ENCODE measurements at places on chromosomes 3 and 15.

GRCh38 chr3:62237286-62237948 is 135.9 kb downstream of the FEZF2 start:
- DNase-seq = no peak

DNA sequence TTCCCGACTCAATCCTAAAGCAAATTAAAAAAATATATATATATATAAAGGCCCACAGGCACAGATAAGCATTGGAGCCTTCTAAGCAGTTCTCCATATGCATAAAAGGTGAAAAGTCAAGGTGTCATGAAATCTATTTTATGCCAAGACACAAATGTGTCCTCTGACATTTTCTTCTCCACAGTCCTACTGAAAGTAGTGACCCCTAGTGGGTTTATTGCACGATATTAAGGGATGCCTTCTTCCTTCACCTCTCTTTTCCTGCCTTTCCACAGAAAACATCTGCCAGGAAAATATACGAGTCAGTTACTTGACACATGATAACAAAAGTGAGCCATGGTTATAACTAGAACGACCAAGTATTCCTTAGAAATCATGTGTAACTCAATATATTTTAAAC is 303.2 kb downstream of the TIGIT start:
- no peak for DNase-seq

DNA sequence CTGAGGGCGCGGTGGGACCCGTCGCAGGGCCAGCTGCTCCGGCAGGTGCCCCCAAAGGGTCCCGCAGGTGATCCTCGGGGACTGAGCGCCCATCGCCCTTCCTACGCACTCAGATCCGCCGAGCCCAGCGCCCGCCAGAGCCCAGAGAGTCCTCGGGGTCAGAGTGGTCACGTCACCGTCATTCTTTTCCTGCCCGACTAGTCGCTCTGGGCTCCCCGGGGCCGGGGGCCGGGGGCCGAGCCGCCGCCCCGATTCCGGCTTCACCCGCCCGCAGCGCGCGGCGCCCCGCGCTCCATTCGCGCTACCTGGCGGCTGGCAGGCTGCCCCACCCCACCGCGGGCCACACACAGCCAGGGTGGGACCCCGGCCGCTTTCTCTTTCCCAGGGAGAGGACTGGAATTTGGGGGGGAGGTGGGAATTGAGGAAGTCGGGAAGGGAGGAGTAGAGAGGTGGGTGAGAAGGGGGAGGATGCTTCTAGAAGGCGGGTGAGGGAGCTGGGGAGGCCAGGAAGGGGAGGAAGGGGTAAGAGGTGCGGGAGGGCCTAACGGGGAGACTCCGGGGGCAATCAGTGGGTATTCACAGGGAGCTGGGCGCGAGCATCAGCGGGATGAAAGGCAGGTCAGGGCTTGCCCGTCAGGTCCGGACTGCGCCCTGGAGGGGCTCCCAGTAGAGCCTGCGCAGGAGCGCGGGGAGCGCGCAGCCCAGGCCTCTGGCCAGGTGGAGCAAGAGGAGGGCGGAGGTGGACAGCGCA is 36.1 kb upstream of the EPHB3 start:
- no peak for DNase-seq

GRCh38 chr3:66199089-66199473 is 21.7 kb upstream of the SLC25A26 start:
- DNase-seq = no peak

DNA sequence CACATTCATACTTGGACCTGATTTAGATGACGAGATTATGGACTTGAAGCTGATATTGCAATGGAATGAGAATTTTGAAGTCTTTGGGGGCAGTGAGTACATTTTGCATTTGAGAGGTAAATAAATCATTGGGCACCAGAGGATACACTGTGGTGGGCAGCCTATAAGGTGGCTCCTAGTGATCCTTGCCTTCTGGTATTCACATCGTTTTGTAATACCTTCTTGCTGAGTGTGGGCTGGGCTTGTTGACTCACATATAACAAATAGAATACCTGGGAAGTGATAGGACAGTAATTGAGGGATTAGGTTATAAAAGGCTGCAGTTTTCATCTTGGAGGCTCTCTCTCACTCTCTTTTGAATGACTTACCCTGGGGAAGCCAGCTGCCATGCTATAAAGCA is 605.5 kb upstream of the KCNMB2 start:
- DNase-seq = no peak

- DNase-seq = no peak
Observed at GRCh38 chr3:118406562-118406961, 628.1 kb downstream of the IGSF11 start.

- no peak for DNase-seq
Observed at GRCh38 chr3:178393824-178394223, 142.4 kb upstream of the KCNMB2 start.

GRCh38 chr3:197847866-197848401 is 56.9 kb downstream of the LRCH3 start:
- no peak for DNase-seq

DNA sequence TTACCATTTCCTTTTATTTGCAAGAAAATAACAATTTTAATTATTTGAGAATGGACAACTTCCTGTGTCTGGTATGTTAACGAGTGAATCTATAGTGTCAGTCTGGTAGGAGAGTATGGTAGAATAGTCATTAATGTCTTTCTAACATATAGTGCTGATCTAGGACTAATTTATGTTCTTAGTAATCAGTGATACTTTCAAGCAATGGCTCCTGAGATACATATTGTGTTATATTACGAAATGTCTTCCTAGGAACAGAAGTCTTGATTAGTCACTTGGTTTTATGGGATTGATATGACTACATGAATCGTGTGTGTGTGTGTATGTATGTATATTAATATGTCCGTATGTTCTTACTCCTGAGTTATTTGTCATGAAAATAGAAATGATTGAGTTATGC is 66.6 kb upstream of the PAQR5 start:
- no peak for DNase-seq

- DNase-seq = no peak
Observed at GRCh38 chr3:105613120-105613519, 246.4 kb downstream of the ALCAM start.

GRCh38 chr15:79832367-79833120 is 64.3 kb downstream of the MTHFS start:
- no peak for DNase-seq

DNA sequence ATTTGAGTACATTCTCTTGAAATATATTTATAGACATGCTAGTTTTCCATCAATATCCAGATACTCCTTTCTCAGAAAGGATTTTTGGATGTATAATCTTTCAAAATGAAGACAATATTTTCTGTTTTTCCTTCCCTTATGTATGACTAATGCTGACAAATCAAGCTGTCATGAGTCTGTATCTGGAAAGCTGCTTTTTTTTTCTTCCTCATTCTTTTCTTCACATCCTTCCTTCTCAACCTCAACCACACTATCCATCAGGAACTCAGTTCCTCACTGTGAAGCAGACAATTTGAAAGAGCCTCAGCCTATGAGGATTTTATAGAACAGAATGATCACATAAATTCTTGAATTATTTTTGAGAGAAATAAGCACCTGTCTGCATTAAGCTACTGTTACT is 335.9 kb upstream of the EPHA6 start:
- DNase-seq = no peak

DNA sequence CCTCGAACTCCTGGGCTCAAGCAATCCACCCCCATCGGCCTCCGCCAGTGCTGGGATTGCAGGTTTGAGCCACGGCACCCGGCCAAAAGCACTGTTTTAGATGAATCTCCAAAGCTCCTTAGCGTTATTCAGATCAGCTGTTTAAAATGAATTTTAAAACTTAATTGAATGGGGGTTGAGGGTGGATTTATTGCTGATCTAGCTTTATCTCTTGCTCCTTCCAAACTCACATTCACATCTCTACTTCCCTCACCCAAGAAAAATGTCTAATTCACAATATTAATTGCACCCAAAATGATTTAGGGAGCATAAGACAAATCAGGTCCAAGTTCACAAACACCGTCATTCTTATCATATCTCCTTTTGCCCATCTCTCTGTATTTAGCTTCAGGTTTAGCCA is 89.8 kb downstream of the MEIS2 start:
- DNase-seq = no peak

GRCh38 chr3:13976469-13976868 is 96.6 kb upstream of the WNT7A start:
- DNase-seq = no peak

DNA sequence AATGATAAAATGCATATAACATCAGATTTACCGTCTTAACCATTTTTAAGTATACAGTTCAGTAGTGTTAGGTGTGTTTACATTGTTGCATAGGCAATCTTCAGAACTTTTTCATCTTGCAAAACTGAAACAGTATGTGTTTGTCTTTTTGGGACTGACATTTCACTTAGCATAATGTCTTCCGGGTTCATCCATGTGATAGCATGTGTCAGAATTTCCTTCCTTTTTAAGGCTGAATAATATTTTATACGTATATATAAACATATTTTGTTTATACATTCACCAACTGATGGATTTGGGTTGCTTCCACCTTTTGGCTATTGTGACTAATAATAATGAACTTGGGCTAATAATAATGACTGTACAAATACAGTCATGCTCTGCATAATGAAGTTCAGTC is 3.0 kb downstream of the PARP15 start:
- DNase-seq = no peak
